ENCODE measurements at places on chromosomes 1 and 21. TPM values are rescaled to one million over a fixed set of nuclear protein-coding genes. Genes with fewer than 3 reads are reported as not detected.

The KRTAP13-2 gene
- total RNA-seq, result not detected

The FNBP1L gene
- 0.31 TPM for total RNA-seq

The TAL1 gene
- total RNA-seq, result not detected

The UBL4B gene
- not detected for total RNA-seq

The TPM3 gene
- total RNA-seq, result 495 TPM

The CD46 gene
- 122 TPM for total RNA-seq

The BARHL2 gene
- total RNA-seq, result not detected

The THEM5 gene
- total RNA-seq, result not detected

The IL12RB2 gene
- 265 TPM for total RNA-seq

The AGBL4 gene
- total RNA-seq, result 0.19 TPM

The CFHR1 gene
- not detected for total RNA-seq

The MNDA gene
- not detected for total RNA-seq

The MARK1 gene
- total RNA-seq, result not detected

The KISS1 gene
- not detected for total RNA-seq

The CCDC181 gene
- total RNA-seq, result 0.14 TPM

Measured in natural killer cell treated with Interleukin-12 subunit alpha and Interleukin-12 subunit beta and Interleukin-15 and Interleukin-18, amount 100 ng/mL, for 72 hours (primary cell).